ENCODE measurements at places on chromosomes 3 and 15.

DNA sequence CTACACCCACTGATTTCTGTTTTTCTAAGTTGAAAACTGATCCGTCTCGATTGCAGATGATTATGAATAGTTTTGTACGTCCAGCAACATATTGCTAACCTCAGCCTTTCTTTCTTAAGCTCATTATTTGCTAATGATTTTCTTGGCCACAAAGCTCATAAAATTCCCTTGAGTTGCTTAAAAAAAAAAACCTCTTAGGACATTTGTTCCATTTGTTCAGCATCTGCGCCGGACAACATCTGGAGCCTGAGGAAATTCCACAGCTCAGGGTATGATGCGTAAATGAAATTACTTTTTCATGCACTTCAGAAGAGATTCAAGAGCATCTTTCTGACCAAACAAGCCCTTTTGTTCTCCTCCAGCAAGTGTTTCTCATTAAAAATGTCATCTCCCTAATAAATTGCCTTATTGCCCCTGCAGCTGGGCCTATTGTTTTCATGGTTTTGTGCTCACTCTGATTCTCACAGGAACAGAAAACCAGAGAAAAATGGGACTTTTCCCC lies 249.1 kb upstream of the MCTP2 start:
- DNase-seq = no peak

- DNase-seq = no peak
These were observed 24.6 kb upstream of the RSL24D1 start for GRCh38 chr15:55221090-55222011.

DNA sequence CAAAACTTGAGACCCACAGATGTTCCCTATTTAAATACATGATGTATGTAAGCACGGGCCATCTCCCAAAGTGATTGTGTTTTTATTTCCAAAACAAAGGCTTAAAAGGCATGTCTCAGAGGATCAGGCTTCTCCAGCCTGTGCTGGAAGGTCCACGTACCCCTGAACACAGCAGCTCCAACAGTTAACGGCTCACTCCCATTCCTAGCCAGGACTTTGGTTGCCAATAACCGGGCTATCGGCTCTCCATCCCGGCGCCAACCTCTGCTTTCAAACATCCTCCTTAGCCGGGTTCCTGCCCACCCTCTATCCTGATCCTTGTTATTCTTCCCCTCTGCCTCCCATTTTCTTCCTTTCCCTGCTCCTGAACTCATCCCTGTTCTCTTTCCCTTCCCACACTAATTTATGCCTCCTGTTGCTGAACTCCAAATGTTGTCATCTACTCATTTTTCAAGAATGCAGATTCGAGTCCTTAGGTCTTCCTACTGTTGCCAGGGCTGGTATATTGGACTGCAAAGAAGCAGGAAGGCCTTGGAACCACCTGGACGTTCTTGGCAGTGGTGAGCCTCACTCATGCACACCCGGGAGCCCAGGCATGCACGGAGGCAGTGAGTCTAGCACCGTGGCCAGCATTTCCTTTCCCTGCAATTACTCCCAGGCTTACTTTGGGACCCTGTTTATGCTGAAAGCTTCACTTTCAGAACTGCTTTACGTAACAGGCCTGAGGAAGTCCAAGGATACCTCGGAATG lies 128.4 kb upstream of the RAD18 start:
- no peak for DNase-seq

GRCh38 chr3:64321747-64322146 lies 96.5 kb upstream of the PRICKLE2 start:
- DNase-seq = no peak

DNA sequence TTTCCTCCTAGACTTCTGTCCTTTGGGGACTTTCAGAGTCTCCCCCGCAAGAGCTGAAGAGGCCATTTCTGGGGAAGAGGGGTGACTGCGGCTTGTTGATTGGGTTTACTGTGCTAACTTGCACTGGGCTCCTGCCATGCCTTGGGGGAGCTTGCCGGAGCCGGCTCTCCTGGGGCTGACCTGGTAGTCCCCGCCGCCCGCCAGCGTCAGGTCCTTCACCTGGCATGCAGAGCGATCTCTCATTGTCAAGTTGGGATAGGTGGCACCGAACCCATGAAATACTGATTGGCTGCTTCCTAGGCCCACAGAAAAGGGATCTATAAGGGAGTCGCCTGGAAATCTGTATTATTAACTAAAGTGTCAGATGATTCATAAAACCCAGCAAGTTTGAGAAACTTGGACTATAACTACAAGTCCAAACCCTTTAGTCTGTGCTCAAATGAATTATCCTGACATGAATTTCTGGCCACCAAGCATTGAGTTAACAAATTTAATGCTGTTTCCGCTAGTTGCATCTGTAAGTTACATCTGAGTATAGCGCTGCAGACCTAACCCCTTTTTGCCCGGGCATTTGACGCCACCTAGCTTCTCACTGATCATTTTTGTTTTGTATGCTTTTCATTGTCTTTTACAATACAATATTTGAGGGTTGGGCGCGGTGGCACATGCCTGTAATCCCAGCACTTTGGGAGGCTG lies 607 bp upstream of the IMP3 start:
- DNase-seq = peak; percentile 34

DNA sequence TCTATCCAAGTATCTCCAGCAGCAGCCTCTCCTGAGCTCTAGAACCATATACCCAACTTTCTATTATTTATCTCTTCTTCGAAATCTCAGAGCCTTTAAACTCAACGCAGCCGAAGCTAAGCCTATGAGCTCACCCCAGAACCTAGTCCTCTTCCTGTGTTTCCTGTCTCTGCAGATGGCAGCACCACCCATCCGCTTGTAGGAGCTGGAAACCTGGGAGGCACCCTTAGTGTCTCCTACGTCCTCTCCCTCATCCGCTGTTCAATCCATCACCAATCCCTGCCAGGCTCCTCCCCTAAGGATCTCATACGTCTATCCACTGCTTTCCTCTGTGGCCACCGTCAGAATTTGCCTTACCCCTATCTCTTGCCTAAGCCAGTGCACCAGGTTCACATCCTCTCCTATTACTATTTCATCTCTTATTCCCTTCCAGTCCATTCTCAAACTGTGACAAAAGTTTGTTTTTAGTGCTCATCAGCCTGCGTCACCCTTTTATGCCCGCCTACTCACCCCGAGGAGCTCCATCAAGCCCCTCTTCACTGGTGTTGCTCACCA lies 9.6 kb downstream of the VGLL4 start:
- no peak for DNase-seq

DNA sequence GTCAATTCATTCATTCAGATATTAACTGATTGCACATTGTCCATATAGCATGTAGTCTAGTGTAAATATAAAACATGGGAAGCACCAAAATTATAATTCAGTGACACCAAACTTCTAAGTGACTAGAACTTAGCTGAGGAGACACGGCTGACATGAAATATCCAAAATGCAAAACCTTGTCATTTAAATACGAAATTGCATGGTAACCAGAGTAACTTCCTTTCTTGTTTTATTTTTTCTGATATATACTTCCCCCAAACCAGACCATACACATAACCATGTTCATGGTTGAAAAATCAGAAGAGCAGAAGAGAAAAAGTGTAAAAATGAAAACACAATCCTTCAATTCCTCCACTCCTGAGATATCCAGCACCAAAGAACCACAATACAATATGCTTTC lies 38.0 kb downstream of the CBLB start:
- no peak for DNase-seq

DNA sequence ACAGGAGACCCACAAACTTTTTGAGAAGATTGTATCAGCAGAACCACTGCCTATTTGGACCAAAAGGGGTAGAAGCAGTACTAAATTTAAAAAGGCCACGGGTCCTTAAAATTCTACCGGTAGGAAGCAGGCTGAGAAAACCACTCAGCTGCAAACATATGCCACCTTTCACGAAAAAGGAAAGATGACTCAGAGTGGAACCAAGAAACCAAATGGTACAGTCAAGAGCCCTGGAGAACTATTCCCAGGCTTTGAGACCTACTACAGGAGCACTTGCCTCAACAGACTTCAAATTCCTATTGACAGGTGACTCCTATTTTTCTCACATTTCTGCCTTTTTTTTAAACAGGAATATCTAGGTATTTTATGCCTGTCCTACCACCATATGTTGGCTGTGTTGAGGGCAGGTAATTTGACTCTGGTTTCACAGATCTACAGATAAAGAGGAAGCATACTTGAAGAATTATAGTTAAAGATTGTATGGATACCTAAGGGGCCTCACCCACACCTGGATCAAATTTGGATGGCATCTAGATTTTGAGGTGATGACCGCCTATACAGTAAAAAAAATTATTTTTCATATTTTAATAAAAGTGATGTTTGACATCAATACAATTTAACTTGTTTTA lies 10.1 kb downstream of the GOLIM4 start:
- no peak for DNase-seq

DNA sequence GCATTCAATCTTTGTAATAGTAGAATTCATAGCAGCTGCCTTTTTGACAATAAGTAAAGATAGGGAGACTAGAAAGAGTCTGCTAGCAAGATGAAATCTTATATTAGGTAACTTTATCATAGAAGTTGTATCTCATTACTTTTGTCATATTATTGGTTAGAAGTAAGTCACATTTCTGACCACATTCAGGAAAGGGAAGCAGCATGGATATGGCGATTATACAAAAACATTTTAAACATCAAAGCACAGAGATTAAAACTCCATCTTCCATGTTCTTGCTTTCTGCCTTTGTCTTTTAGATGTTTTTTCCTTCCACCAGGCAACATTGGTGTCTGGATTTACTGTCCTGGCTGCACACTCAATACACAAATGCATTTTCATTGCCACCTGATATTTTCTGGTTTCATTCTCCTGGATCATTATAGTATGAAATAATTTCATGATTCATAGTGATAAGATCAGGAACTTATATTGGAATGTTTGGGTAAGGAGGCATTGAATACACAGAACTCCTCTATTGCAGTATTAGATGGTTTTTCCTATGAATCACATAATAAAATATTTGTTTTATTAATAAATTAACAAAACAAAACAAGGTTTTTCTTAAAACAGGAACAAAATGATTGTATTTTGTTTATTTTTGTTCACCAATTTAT lies 1460.3 kb upstream of the CADM2 start:
- DNase-seq = no peak

Measured in stimulated activated CD8-positive, alpha-beta memory T cell treated with anti-CD3 and anti-CD28 coated beads, Interleukin-4, amount 100 ng/mL, for 24 hours (primary cell).